ENCODE measurements at places on chromosomes 3 and 15.

- no peak for DNase-seq
Observed at GRCh38 chr3:135034291-135034768, 239.3 kb downstream of the EPHB1 start.

GRCh38 chr3:116886202-116886893, 176.8 kb downstream of the TUSC7 start:
- no peak for DNase-seq

DNA sequence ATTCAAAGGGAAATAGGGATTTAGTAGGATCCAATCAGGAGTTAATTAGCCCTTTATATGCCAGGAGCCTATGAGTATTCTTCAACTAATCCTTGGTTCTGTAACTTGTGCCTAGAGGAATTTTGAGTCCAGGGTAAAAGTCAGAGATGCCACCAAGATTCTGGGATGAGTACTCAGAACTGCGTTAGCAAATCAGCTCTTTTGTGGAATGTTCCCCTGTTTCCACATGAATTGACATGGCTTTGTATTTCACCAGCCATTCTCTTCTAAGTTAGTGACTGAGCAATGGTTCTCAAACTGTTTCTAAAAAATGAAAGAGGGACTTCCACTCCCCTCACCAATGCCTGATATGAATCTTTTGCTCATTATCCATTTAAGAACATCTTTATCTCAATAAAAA, 508.7 kb downstream of the SOX2 start:
- DNase-seq: no peak

DNA sequence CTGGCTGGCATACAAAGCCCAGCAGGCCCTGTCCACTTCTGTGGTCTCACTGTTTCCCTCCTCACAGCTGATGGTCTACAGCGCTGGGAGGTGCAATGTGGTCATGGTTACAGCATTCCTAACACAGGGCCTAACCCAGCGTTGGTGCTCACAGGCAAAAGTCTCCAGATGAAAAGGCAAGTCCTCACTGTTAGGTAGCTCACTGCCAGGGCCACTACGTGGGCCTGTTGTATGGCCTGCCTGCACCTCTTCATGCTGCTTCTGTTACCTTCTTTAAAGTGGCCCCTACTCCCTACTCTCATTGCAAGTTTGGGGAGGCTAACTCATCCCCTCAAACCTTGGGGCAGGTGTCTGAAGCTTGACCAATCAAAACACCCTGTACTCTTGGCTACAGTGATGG, 31.3 kb downstream of the CCDC13 start:
- no peak for DNase-seq

DNA sequence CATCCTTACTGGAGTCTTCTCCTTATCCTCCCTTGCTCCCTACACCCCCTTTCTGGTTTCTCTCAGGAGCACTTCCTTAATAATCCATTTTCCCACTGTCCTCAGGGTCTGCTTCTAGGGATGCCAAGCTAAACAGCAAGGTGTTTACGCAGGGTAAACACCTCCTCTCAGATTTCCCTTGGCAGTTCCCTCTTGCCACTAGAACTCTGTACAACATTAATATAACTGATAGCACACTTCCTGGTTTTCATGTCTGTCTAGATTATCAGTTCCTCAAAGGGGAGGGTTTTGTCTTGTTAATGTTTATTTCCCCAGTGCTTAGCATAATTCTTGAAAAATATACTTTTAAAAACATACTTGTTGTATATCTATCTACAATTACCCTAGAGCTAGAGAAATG, 118.0 kb upstream of the SLC24A5 start:
- DNase-seq: no peak

DNA sequence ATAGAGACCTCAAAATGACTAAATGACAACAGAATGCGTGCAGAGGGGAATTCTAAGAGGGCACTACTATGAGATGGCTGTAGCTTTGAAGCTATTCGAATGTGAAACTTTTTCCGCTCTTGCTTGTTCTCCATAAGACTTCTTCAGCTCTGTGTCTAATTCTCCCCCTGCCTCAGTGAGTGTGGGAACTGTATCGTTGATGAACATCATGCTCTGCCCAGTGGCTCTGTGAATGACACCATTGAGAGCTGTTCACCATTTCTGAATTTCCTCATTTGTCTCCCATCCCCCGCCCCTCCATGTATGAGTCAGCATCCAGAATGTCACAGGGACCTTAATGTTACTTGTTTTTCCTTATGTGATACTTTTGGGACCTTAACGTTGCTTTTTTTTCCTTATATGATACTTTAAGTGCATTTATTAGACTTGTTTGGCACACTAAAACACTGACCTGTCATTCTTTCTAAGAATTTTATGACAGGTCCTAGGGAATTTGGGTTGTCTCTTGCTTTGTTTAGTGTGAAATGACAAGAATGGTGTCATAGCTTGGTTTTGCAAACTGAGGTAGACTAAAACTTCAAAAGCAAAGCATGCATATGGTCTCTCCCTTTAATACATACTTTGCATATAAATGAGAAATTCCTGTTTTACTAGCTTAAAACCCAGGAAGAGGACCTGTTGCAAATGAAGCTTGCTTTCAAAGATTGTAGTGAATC, 99.6 kb downstream of the FNDC3B start:
- no peak for DNase-seq

- DNase-seq: no peak
Observed at GRCh38 chr15:62527387-62527786, 362.3 kb upstream of the C2CD4B start.

GRCh38 chr3:101791778-101792177, 12.8 kb downstream of the NXPE3 start:
- no peak for DNase-seq

DNA sequence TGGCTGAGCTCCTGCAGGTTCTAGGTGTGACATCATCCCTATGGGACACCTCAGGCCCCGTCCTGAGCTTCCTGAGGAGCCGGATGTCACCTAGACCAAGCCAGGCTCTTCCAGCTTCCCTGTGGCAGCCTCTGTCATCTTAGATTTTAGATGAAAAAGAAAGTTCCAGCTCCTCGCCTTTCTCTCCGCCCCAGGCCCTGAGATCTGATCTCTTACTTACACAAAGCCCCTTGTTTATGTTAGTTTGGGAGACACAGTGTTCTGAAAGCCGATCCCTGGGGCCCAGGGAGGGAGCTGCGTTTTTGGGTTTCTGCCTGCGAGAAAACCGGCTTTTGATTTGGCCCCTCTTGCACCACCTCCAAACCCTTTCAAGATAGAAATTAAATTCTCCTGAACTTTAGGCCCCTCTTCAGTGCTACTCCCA, 40.2 kb upstream of the FAM107A start:
- peak; percentile 29 for DNase-seq

DNA sequence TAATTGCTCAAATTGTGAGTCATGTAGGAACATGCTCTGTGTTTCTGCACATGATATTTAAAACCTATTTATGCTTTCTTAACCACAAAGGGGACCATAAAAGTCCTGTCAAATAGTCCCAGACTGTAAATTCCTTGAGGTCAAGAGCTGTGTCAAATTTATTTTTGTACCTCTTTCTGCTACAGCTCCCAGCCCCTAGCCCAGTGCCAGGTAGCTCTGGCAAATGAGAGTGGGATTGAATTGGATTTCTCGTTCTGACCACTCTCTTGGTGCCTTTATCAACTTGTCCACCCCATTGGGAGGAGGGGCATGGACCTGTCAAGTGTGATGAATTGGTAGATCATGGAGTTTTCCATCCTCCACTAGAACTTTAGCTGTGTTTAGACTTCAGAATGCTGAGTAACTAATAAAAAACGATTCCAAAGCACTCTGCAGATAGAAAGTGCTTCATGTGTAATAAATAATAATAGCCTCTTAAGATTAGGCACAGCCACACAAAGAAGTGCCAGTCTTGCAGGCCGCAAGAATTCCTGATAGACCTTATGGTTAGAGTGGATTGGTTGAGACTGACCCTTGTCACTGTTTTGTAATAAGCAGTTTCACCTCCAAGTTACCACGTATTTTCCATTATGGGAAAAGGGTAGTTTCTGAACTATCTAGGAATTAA, 120.4 kb downstream of the LPP start:
- DNase-seq: no peak

GRCh38 chr3:79052054-79052681, 715.6 kb downstream of the ROBO1 start:
- no peak for DNase-seq

DNA sequence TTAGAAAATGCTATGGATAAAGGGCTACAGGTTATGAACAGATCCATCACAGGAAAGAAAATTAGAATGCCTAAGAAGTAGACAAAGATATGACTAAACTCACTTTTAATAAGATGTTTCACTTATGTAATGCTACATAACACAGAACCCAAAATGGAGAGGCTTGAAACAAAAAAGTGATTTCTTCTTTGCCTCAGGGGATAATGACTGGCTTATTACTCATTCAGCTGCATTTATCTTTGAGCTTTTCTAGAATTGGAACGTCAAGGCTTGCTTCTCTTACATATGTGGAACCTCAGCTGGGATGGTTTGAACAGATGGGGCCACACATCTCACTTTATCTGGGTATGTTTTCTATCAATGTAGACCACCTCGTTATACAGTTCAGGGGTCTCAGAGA, 120.6 kb upstream of the EPHA3 start:
- DNase-seq: peak; percentile 31

GRCh38 chr15:62087671-62088352, 21.0 kb downstream of the C2CD4A start:
- no peak for DNase-seq

- no peak for DNase-seq
Observed at GRCh38 chr3:52021489-52022268, 26.0 kb upstream of the RPL29 start.

GRCh38 chr3:26099692-26100091, 309.8 kb downstream of the OXSM start:
- no peak for DNase-seq

GRCh38 chr3:178120367-178120766, 415.9 kb upstream of the KCNMB2 start:
- no peak for DNase-seq

- peak; percentile 15 for DNase-seq
Observed at GRCh38 chr3:114179575-114179974, 723 bp upstream of the DRD3 start.

- DNase-seq: no peak
Observed at GRCh38 chr15:60471314-60471713, 7.6 kb downstream of the ICE2 start.

DNA sequence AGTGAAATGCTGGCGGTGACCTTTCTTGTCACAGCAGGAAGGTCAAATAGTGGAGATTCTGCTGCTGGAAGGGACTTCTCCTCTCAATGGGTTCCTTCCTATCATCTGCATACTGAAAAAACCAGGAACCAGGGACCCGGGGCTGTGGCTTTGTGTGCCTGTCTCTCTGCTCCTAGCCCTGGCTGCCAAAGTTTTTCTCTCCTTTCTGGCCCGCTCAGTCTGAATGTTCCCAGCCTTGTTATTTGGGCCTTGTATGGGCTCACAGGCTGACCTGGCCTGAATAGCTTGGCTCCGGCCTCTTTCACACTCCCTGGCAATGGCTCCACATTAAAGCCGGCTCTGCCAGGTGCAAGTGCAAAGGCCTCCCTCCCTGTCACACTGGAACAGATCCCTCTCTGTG, 94.7 kb downstream of the LRIG1 start:
- no peak for DNase-seq

- DNase-seq: no peak
Observed at GRCh38 chr3:6512172-6512800, 348.6 kb upstream of the GRM7 start.

DNA sequence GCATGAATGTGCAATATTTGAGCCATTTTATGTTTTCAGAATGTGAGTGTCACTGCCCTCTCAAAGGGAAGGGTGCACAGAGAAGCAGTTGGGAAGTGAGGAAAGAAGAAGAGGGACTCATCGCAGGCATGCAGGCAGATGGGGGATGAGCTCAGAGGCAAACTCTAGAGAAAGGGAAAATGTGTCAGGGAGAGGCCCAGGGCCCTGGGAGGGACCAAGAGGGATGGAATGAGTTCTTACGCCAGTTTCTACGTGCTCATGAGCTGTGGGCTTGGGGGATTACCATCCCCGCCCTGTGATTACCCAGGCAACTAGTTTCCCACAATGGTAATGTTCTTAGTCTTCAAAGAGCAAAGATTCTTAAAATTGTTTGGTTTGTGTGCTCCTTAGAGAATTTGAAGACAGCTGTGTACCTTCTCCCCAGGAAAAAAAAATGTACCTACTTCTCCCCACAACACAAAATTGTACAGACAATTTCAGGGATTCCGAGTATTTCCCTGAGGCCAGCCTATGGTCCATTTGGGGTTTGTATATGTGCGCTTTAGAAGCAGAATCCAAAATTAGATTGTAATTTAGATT, 17.8 kb downstream of the GCSAM start:
- no peak for DNase-seq

- no peak for DNase-seq
Observed at GRCh38 chr15:24733659-24734058, 58.1 kb downstream of the NPAP1 start.

DNA sequence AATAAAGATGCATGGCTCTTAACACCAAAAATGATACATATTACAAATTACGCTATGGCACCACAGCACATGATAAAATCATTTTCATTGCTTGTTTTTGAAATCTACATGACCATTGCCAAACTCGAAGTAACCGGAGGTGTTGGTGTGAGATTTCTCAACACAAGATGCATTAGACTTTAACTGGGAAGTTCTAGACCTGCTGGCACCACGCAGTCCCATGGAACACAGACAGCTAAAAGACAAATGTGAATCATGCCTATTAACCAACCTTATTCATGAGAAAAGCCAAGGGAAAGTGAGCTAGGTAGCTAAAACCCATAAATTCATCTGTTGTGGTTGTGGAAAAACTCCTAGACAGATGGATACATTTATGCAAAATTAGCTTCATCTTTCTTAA, 595.4 kb downstream of the FOXP1 start:
- no peak for DNase-seq

DNA sequence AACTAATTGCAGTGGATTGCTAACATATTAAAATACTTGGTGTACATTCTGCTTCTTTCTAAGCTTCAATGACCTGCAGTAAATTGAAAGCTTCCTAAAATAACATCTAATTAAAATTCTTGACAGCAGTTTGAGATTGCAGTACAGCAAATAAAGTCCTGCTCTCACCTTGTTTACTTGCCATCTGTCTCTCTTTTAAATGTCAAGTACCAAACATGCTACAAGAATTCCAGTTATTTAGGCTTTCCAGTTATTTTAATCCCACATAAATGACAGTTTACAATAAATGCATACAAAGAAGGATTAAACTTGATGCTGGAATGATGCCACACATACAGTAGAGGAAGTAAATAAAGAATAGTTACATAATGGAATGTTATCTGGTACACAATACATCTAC, 33.2 kb downstream of the CBLB start:
- DNase-seq: no peak

All from AG09319 (cell line).